ENCODE measurements at places on chromosomes 4 and X. TPM values are rescaled to one million over a fixed set of nuclear protein-coding genes. Genes with fewer than 3 reads are reported as not detected.

DNA sequence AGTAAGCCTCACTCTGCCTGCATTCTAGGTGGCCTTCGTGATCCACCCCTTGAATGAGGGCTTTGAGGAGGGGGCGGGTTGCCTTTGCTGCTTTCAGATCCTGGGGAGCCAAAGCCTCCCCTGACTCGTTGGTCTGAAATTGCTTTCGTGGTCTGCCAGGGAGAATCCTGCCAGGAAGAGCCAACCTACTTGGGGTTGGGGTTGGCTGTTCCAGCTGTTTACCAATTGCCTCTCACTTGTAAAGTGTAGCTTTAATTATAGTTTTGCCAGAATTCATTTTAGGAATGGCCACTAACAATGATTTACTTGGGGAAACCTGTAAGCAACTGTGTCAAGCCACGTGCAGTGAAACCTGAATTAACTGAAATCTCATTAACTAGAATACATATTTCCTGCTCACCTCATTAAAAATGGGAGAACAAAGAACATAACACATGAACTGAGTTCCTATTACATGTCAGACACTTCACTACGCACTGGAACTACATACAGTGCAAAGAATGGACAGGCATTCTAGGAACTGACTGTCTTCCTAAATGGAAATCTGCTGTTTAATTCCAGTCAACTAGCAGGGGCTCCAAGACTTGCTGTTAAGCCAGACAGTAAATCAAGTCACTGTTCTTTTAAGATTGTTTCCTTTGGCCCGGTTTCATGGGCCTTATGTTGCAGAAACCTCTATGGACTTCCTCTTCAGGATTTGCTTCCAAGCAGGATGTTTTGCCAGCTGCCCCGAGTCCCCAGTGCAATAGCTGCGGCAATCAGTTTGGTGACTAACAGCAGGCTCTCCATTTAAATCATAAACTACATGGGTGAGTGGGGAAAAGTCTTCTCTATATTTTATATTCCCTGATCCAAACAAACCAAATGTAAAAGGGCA lies 16.4 kb upstream of the NKRF start:
- DNase-seq = no peak

DNA sequence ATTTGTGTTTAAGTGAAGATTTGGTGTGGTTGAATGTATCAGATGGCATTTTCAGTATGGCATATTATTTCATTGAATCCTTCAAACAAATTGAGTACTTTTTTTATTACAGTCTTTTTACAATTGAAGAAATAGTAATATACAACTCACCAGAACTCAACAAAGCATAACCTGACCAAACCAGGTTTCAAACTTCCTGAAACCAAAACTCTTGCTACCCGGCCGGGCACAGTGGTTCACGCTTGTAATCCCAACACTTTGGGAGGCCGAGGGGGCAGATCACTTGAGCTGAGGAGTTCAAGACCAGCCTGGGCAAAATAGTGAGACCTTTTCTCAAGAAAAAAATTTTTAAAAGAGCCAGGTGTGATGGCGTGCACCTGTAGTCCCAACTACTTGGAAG lies 94.2 kb downstream of the UBE2K start:
- no peak for DNase-seq

DNA sequence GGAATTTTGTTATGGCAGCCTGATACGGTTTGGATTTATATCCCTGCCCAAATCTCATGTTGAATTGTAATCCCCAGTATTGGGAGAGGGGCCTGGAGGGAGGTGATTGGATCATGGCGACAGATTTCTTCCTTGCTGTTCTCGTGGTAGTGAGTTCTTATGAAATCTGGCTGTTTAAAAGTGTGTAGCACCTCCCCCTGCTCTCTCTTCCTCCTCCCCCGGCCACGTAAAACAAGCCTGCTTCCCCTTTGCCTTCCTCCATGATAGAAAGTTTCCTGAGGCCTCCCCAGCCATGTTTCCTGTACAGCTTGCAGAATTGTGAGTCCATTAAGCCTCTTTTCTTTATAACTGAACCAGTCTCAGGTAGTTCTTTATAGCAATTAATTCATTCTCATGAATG lies 37.9 kb downstream of the SUPT20HL2 start:
- no peak for DNase-seq

DNA sequence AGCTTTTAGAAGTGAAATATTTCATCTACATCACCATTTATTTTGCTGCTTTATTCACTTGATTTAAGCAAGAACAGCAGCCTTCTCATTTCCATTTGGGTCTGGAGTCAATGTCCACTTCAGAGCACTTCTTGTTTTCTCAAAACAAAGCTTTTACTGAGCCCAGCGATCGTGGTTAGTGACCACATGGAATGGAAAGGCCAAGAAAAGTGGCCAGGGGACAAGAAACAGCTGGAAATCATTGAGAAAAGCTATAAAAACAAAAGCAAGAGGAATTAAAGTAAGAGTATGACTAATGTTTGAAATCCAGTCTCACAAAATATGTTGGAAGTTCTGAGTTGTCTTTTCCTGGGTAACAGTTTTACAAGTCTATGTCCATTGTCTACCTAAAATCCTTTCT lies 328.4 kb upstream of the INTU start:
- no peak for DNase-seq

DNA sequence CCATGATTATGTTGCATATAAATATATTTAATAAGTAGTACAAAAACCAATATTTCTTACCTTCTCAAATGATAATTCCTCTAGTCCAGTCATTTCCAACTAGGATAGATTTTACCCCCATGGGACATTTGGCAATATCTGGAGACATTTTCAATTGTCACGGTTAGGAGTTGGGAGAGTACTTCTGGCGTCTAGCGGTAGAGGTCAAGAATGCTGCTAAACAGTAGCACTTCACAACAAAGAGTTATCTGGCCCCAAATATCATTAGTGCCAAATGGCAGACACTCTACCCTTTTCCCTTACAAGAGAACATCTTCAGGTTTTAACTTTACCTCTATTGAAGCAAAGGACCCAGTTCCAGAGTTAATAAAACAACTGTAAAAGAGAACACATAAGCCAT lies 168.1 kb downstream of the FAT4 start:
- no peak for DNase-seq

DNA sequence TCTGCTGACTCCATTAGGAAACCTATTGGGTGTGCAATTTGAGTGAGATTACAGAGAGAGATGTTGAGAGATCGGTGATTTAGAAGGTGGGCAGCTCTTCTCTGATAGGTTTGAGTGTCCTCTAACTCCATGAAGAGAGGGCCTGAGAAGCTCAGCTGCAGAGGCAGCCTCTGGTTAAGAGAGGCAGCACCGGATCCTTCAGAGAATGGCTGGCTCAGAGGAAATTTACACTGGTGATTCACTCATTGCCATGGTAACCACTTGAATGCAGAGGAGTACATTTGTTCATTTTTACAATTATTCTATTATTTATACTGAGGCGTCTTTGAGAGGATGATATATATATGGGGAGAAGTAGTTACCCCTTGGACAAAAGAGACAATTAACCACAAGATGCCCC lies 171.7 kb downstream of the PDGFRA start:
- DNase-seq = peak; percentile 11

GRCh38 chr4:47720787-47721186 lies 117.1 kb downstream of the CORIN start:
- DNase-seq = no peak

GRCh38 chr4:182301736-182302135 lies 58.5 kb downstream of the TENM3 start:
- no peak for DNase-seq

GRCh38 chrX:111180750-111181240 lies 84.8 kb downstream of the PAK3 start:
- no peak for DNase-seq

DNA sequence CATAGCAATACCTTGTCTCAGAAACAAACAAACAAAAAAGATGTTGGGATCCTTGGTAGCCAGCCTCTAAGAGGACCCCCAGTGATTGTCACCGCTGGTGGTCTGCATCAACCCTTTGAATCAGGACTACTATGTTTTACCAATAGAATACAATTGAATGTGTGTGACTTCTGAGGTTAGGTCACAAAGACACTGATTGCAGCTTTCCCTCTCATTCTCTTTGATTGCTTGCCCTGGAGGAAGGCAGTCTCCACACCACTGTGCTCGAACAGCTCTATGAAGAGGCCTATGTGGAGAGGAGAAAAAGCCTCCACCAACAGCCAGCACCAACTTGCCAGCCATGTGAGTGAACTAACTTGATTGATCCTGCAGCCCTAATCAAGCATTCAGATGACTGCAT lies 2.8 kb upstream of the SMIM14 start:
- no peak for DNase-seq

DNA sequence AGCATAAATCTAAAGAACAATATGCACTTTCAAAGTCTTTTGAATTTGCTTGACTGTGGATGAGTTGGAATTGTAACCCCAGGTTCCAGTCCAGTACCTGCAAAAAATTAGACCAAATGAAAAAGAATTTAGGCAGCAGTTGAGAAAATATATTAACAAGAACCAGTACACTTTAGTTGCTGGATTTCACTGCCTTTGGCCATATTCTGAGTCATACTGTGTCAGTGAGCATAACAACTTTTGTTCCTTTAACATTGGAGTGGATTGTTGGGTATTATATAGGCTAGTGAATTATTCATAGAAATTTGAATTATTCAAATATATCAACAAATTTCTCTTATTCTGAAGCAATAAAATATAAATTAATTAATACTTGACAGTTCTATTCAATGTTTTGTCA lies 101.5 kb upstream of the SMAD1 start:
- no peak for DNase-seq

DNA sequence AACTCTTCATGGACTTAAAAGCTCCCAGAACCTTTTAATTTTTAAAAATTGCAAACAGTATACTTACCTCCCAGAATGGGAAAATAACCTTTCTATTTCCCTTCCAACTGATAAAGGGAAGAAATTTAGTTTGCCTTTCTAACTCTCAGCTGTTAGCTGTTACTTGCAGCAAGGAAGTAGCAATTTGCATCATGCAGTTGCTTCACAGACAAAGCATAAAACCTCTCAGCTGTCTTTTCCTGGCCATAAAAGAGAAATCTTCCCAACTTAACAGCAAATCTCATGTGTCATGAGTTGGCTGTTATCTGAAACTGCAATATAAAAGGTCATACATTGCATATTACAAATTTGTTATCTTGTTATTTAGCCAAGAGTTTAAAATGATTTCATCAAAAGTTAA lies 18.4 kb downstream of the C4orf17 start:
- no peak for DNase-seq

- no peak for DNase-seq
Measured at GRCh38 chr4:54872261-54872660, 214.5 kb downstream of the KIT start.

GRCh38 chr4:107065201-107065600 lies 29.1 kb upstream of the DKK2 start:
- no peak for DNase-seq

Gene VCX
- total RNA-seq = not detected

Gene PTCHD1
- not detected for total RNA-seq

Gene HTR2C
- total RNA-seq = not detected

Gene ADGRL3
- 2.5 TPM for total RNA-seq

Gene ANKRD37
- 9.8 TPM for total RNA-seq

Gene LAGE3
- 21.9 TPM for total RNA-seq
